ENCODE measurements at places on chromosomes 5 and 9. TPM values are rescaled to one million over a fixed set of nuclear protein-coding genes. Genes with fewer than 3 reads are reported as not detected.

DNA sequence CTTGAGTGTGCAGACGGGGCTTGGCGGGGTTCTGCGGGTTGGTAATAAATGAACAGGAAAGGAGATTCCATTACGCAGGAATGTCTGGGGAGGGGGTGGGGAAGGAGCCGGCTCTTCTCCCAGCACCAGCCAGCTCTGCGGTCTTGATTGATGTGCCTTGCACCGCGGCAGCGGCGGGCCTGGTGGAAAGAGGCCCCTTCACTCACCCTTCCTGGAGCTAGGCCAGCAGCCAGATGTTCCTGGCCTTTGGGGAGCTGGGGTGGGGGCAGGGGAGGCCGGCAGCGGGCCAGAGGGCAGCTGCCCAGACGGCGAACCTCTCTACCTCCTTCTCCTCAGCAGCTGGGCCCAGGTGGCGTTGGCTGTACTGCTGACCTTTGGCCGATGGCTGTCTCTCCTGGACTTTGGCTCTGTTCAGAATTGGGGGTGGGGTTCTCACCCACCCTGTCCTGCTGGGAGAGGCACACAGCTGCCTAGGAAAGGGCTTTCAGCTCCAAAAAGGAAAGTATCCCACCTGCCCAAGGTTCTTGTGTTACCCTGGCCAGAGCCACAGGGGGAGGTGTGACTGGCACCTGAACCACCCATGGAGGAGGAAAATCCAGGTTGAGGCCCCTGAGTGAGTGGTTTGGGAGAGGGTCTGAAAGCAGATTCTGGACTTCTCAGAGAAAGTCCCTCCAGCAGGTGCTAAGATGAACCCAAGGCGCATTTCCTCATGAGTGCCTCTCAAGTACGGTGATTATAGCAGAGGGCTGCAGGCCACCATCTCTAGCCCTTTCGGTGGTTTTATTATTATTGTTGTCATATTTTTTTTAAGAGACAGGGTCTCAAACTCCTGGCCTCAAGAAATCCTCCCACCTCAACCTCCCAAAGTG is 58.0 kb upstream of the SYNPO start:
- DNase-seq: no peak

Gene OLFML2A
- polyA plus RNA-seq: 5.3 TPM

Gene GABRA6
- 0.11 TPM for polyA plus RNA-seq

GRCh38 chr9:130138791-130139190 is 33.4 kb upstream of the NCS1 start:
- DNase-seq: no peak
